ENCODE measurements at places on chromosomes 2 and 18.

DNA sequence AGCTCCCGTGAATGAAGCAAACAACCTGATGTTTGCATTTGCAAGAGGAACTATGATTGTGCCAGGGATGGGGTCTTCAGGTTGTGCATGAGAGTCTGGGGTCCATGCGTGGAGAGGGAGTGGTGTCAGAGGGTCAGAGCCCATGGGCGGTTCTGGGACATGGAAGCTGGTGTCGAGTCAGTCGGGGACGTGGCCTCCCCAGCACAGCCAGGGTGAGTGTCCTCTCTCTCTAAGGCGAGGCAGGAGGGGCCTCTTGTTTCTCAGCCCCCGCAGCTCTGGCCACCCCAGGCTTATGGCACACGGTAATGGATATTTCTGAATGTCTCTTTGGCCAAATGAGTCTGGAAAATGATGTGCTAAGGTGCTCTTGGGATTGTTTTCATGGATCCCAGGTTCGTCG is 118.6 kb downstream of the RTP5 start:
- no peak for DNase-seq

- DNase-seq: no peak
These were observed 120.4 kb downstream of the ZNF516 start for GRCh38 chr18:76374330-76375281.

GRCh38 chr2:98347298-98348065 is 1.2 kb downstream of the CNGA3 start:
- DNase-seq: no peak

- no peak for DNase-seq
These were observed 59.7 kb upstream of the MAPRE2 start for GRCh38 chr18:34981487-34981886.

DNA sequence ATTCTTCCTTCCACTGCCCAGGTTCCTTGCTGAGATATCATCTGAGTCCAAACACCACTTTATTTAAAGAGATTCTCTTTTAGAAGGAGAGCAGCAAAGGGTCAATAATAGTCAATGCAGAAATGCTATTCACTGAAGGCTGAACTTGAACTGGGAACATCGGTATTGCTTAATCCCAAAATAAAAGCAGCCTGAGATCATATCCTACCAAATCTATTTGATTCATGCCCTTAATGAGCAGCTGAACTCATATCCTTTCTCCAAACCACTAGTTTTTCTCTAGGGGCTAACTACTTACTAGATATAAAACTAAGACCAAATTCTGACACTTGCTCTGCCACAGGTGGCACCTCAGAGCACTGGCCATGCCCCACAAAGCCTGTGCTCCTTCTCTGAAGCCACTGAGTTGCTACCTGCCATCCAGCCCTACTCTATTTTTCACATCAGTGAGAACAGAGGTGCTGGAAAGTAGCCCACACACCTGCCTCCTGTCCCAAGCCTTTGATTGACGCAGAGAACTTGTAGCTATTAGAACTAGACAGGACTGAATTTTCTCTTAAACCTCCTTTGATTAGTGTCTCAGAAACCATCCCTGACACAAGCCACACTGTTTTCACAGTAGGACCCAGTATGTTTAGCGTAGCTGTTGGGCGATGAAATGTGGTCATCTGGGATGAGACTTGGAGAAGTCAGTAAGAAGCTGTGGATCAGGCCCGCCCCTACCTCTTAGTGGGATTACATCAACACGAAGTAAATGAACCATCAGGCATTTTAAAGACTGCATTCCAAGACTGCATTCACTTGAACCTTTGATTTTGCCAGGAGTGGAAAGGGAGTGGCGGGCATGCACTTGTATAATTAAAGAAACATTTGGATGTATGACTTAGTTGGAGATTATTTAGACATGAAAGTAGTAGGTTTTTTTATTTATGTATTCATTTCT is 124.3 kb downstream of the RBMS1 start:
- no peak for DNase-seq

DNA sequence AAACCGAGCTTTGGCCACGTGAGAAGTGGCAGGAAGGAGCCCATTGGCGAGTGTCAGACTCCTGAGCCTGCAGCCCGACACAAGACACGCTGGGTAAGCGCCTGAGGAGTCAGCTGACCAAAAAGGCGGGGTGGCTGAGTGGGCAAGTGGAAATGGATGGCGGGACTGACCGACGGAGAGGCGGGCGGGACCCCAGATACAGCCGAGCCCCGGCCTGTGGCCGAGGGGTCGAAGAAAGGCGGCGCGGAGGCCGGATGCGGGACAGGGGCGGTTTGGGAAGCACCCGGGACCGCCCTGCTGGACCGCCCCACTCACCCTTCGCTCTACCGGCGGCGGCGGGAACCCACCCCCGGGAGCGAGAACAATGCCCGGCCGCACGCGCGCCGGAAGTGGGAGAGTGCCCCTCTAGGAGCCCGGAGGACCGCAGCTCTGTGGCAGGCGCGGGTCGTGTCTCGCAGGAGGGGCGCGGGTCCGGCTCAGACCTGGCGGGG is 22.8 kb downstream of the ZSCAN30 start:
- DNase-seq: peak; percentile 44

DNA sequence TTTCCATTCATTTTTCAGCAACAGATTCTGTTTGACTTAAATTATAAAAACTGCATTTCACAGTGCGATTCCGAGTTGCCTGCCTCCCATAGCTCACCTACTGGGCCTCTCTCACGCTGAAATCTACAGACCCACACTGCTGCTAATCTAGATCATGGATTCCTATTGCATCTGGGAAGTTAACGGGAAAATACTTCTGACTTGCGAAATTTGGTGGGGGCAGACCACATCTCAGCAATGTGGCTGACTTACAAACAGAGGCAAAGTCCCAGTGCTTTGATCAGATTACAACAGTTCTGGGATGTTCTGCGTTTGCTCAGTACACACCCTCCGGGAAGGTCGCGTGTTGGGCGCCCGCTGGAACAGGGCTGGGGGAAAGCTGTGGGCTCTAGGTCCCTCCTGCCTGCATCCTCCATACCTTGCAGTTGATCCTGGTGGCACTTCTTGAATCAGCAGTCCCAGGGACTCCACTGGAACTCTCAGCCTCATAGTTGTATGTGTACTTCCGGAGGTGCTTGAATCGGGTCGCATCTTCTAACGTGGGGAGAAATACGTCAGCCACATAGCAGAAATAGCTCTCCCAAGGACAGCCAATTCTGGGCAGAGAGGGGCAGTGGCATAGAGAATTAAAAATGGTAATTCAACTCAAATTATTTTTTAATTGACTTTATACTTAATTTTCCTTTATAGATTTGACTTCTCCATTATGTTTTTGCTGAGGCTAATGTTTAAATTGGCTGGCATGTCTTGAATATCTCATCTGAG is 1.7 kb downstream of the APOB start:
- DNase-seq: no peak

DNA sequence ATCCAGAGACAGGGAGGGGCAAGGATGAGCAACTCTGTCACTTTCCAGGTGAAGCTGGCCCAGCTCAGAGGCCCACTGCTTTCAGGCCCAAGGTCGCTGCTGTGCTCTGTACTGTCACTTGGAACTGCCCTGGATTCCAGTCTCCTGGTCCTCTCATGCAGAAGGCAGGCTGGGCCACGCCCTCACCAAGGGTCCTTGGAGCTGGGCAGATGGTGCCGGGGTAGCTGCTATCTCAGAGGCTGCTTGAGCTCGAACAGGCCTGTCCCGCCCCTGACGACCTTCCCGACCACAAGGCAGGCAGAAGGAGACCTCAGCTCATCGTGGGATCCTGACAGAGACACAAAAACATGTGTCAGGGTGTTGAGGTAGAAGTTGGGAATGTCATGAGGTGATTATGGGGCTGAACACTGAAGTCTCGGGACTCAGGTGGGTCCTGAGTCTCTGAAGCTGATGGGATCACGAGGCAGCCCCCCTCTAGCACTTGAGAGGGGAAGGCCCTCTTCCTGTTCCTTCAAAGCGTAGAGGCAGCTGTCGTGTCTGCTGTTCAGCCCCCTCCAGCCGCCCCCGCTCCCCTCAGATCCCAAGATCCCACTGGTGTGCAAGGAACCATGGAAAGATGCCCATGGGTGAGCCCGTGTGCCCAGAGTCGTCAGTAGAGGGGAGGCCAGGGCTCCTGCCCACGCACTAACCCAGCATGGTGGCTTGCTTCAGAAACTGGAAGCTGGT is 78.3 kb downstream of the POLR1A start:
- no peak for DNase-seq

DNA sequence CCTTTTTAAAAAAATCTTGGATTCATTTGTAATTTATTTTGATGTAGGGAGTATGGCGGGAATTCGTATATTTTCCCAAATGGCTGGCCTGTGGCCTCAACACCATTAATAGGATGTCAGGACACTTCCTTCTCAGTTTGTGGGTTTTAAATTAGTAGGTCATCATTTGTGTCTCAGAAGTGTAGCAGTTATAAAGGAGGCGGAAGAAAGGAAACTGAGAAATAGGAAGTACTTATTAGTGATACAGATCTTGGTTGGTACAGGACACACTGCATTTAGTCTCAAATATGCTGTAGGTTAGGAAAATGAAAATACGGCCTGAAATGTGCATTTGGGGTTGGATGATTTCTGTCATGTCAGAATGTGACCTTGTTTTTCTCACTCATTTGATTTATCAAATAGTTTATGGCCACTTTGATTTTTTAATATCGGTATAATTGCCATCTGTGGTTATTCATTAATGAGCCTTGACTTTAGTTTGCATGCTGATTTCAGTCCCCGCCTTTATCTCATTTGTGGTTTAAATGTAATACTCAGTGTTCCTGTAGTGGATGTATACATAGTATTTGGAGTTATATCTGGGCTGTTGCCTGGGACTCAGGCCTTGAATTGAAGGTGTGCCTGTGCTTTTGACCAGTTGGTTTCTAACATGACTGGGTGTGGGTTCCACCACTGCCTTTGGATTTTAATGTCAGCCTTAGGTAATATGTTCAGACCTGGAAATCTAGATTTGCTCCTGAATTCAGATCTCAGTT is 31.4 kb downstream of the ZCCHC2 start:
- DNase-seq: no peak

DNA sequence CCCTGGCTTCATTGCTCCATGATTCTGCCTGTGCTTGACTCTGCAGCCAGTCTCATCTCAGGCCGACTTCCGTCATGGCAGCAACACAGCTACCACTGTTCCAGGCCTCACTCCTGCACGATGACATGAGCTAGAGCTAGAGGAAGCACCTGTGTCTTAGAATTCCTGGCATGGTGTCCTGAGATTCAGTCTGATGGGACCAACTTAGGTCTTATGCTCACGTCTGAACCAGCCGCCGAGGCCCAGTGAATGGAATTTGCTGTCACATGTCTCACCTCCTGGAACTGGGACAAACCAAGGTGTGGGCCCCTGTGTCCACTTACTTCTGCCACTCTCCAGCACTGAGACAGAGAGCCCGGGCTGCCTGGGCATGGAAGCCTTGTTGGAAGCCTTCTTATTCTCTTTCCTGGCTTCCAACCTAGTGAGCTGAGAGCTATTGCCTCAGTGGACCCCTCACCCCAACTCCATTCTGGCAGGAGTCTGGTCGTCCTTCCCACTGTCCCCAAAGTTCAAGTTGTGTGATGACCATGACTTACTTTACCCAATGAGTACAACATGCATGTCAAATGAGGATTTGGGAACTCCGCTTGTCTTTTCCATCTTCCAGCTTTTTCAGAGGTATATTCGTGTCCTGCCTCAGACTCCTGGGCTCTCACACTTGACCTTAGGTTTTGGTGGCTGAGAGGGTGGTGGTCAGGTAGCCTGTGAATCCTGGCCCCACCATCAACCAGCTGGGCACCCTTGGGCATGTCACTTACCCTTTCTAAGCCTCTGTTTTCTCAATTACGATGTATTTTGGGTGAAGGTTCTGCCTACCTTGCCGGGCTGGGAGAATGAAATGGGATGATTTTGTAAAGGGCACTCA is 39.1 kb upstream of the HS6ST1 start:
- no peak for DNase-seq

DNA sequence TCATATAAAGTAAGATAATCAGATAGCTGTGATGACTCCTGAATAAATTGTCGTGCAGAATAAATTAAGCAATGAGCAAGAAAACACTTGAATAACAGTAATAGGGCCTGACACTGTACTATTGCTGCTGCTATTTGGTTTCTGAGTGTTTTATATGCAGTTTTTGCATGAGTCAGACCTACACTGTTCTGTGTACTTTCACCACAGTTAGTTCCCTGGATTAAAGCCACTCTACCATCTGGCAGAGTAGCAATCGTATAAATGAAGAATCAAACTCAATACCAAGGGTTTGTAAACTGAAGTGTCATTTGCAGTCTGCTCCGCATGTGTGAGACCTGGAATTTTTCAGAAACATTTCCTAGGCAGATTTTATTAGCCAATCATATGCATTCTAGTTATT is 398.6 kb upstream of the CDH7 start:
- no peak for DNase-seq

GRCh38 chr2:122636097-122636496 is 880.6 kb downstream of the TSN start:
- no peak for DNase-seq

- no peak for DNase-seq
These were observed 108.9 kb upstream of the ITGA4 start for GRCh38 chr2:181348107-181348837.

GRCh38 chr2:9665898-9666297 is 35.1 kb upstream of the YWHAQ start:
- DNase-seq: no peak

- no peak for DNase-seq
These were observed 166.8 kb downstream of the CAMKMT start for GRCh38 chr2:44528595-44528994.

DNA sequence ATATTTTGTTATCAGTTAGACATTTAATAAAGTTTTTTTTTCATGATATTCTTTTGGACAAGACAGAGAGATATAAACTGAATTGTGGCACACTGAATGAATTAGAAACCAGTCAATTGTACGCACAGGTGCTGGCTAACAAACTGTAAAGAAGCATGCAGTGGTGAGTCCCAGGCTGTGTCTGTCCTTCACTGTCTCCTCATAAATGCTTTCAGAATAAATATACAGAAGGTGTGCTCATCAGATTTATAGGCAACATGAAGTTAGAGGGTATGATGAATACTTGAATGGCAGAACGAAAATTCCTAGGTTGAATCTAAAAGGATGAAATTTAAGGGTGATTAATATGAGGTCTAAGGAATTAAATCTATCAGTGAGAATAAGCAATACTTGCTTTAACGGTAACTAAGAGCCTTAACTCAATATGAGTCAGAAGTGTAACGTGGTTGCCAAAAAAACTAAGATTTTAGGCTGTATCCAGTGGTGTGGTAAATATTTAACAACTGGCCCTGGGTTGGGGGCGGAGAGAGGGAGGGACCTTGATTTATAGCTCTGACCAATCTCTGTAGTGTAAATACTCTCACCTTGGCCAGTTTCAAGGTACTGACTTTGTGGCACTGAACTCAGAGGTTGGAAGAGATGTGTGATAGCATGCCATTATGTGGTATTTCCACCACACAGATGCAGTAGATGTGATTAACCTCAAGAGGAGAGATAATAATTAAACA is 41.9 kb upstream of the AAK1 start:
- no peak for DNase-seq

- DNase-seq: no peak
These were observed 268.6 kb downstream of the FIGN start for GRCh38 chr2:163467251-163467630.
